Activated CD8-positive, alpha-beta memory T cell treated with anti-CD3 and anti-CD28 coated beads, Interleukin-2, amount 50 U/mL, for 48 hours (primary cell): ENCODE measurements at places on chromosomes 12 and 14.

GRCh38 chr12:48810903-48811431 lies 7.3 kb upstream of the CACNB3 start:
- DNase-seq: no peak

GRCh38 chr12:67426067-67426466 lies 156.9 kb downstream of the CAND1 start:
- no peak for DNase-seq

DNA sequence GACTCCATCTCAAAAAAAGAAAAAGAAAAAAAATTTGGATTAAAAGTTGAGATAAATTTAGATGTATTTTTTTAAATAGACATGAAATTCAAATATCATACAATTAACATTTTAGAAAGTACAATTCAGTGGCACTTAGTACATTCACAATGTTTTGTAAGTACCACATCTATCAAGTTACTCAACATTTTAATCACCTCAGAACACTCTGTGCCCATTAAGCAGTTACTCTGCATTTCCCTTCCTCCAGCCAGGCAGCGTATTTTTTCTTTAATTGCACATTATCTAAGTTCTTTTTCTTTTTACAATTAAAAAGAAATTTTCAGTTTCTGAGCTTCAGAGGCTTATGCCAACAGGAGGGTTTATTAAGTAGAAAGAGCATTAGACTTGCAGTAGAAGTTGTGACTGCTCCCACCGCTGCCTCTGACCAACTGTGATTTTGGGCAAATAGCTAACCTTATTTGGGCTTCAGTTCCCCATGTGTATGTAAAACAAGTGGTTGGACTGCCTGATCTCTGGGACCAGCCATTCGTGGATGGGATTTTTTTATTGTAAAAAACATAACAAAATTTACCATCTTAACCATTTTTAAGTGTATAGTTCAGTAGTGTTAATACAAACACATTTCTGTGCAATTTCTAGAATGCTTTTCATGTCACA lies 65.7 kb downstream of the WNK1 start:
- DNase-seq: no peak

DNA sequence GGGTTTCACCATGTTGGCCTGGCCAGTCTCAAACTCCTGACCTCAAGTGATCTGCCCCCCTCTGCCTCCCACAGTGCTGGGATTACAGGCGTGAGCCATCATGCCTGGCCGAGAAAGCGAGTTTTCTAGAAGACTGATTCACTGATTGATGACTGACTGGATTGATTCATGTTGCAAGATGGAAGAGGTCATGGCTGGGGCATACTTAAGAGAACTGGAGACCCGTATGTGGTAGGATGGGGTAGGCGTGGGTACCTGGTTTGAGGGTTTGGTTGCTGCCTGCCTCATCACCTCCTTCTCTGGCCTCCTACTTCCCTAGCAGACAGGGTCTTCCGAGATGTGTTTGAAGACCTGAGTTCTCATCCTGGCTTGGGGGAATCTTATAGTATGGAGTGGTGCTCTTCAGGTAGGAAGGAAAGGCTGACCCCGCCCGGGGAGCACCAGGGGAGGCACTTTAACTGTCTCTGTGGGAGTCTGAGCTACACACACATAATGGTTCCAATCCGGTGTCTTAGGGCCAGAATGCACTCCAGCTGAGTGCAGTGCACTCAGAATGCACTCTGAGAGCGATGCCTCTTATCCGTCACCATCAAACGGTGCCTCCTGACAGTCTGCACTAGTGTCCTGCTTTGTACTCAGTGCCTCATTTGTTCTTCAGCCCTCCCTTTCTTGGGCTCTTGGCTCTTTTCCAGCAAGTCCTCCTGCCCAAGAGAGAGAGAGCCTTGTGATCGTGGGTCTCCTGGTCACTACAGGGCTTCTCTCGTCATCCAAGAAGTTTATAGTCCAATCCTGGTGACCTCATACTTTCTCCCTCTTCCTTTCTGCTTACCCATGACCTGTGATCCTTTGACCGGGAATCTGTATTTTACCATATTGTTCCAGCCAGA lies 19.7 kb downstream of the PLEKHG3 start:
- DNase-seq: no peak

GRCh38 chr14:52862632-52863333 lies 71.4 kb upstream of the GNPNAT1 start:
- no peak for DNase-seq

- DNase-seq: no peak
Observed at GRCh38 chr14:104545942-104546501, 33.5 kb upstream of the C14orf180 start.

DNA sequence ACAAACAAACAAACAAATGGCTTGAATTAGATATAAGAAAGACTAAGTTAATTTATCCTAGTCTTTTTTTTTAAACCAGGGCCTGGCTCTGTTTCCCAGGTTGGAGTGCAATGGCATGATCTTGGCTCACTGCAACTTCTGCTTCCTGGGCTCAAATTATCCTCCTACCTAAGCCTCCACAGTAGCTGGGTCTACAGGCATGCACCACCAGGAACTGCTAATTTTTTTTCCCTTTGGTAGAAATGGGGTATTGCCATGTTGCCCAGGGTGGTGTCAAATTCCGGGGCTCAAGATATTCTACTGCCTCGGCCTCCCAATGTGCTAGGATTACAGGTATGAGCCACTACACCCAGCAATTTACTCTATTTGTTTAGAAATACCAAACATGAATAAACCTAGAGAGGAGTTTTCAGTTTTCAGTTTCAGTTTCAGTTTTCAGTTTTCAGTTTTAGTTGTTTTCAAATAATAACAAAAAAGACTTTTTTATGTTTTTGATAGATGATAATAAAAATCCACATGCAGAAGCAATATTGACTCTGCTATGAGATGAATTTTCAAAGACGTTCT lies 817.0 kb downstream of the FLRT2 start:
- no peak for DNase-seq

- peak; percentile 54 for DNase-seq
Observed at GRCh38 chr14:92040431-92041051, 682 bp upstream of the TRIP11 start.

GRCh38 chr14:100693877-100694578 lies 32.7 kb upstream of the DLK1 start:
- no peak for DNase-seq

DNA sequence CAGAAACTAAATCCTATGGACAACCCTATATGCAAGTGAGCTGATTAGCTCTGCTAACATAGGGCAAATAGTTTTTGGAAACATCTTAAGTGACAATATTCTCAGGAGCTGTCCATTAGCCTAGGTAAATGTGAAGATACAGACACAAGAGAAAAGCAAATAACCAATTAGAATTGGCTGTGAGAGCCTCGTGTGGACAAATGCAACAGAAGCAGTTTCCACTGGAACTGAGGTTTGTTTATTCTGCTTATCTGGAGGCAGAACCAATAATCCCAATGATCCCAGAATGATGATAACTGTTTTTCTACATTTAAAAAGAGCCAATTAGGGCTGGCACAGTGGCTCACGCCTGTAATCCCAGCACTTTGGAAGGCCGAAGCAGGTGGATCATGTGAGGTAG lies 43.2 kb upstream of the YAF2 start:
- no peak for DNase-seq

DNA sequence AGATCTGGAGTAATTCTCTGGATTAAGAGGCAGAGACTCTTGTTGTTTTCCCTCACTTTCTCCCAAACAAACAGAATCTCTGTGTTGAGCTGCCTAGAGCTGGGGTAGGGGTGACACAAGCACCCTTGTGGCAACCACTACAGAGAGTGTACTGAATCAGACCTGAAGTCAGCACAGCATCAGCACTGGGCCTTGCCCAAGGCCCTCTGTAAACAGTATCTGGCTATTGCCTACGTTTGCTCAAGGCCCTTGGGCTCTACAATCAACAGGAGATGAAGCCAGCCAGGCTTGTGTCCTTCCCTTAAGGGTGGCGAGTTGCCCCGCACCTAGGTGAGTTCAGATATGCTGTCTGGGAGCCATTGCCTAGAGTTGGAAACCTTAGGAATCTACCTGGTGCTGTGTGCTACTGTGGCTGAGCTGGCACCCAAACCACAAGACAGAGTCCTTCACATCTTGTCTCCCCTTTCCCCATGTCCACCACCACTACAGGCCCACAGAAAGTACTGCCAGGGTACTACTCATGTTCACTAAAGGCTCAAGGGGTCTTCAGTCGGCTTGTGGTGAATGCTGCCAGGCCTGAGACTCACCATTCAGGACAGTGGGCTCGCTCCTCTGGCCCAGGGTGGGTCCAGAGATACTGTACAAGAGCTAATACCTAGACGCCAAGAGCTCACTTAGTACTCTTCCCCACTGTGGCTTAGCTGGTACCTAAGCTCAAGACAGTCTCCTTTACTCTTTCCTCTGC lies 206.8 kb downstream of the SYNE2 start:
- DNase-seq: no peak

DNA sequence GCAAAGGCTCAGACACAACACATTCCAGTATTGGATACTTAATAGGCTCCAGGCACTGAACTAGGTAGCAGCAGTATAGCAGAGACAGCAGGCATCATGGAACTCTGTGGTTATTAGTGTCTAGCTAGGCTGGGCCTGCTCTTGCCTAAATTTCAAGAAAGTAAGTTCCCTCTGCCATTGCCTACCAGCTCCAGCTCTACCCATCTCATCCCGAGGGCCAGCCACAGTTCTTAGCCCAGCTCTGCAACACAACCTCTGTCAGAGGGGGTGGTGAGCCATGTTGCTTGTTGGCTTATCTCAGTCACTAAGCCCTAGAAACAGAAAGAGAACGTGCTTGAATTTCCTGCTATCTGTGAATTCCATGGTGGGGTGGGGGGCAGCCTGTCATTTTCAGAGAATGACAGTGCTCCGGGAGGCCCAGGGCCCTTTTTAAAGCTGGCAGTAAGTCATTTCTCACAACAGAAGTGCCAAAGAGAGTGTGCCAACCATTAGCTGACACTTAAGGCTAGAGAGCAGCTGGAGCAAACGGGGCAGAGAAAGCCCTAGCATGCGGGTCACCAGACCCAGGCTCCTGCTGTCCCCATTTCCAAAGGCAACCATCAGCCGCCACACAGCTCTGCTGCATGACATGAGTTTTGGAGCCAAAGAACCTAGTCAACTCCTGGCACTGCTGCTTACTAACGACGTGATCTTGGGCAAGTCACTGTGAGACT lies 105.9 kb downstream of the PRMT8 start:
- no peak for DNase-seq

GRCh38 chr12:102406033-102406584 lies 74.3 kb downstream of the IGF1 start:
- DNase-seq: no peak
